CD4-positive, alpha-beta T cell treated with Interleukin-4 for 4 hours (primary cell): ENCODE measurements at places on chromosomes 7 and 10.

DNA sequence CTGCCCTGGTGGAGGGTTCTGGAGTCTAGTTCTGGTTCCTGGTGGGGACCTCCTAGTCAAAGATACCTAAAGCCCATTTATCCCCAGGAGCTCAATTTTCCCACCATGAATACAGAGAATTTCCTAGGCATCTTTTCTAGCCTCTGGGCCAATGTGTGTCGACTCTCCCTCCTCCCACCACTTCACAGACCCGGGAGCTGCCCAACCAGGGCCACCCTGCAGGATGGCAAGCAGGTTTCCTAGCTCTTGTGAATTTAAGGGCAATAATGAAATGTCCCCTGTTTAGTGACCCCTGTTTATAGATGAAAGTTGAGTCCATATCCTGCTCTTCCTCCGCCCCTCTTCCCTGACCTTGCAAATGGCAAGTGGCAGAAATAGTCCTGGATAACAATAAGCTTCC is 9.4 kb downstream of the DLX5 start:
- no peak for DNase-seq

DNA sequence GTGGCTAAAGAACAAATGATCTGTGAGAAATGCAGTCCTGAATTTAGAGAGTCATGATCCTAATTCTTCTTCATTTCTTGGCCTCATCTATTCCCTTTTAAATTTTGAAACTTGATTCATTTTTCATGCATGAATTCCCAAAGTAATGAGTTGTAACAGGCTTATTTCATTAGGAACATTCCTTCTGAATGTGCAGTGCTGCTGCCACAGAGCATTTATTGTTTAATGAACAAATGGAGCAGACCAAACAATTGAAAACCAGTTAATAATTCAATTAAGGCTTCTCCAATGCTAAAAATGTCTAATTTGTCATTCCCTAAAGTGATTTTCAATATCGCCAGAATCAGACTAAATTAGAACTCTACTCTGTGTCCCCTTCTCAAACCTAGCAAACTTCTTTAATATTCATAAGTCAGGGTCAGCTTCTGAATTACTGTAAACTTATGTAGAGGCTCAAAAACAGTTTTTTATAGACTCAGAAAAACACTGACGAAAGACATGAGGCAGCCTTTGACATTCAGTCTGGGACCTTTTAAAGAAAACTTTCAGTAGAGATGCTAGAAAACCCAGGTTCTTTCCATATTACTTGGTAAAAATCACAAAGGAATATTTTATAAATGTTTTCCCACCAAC is 14.5 kb downstream of the LSMEM1 start:
- DNase-seq, result no peak

GRCh38 chr10:43200538-43201390 is 62.5 kb downstream of the CSGALNACT2 start:
- no peak for DNase-seq

DNA sequence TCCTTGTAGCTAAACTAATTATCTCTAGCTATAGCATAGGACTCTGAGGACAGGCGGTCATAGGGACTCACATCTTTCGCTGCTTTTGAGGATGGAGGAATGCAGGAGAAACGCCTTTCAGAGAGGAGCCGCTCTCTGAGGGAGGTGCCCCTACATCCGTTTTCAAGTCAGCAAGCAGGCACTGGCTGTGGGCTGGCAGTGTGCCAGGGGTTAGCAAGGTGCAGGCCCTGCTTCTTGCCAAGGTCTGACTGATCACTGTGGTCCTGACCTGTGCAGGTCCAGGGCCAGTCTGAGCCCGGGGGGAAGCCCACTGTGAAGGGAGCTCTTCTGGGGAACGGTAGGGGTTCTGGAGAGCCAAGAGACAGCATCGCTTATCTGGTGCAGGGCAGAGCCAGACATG is 89.4 kb downstream of the SH3PXD2A start:
- DNase-seq, result peak; percentile 77

- DNase-seq, result no peak
Measured at GRCh38 chr10:119777686-119778085, 51.8 kb downstream of the INPP5F start.

GRCh38 chr7:16430133-16430532 is 8.8 kb upstream of the CRPPA start:
- DNase-seq, result no peak

GRCh38 chr7:119102291-119102690 is 877.8 kb downstream of the ANKRD7 start:
- DNase-seq, result no peak

DNA sequence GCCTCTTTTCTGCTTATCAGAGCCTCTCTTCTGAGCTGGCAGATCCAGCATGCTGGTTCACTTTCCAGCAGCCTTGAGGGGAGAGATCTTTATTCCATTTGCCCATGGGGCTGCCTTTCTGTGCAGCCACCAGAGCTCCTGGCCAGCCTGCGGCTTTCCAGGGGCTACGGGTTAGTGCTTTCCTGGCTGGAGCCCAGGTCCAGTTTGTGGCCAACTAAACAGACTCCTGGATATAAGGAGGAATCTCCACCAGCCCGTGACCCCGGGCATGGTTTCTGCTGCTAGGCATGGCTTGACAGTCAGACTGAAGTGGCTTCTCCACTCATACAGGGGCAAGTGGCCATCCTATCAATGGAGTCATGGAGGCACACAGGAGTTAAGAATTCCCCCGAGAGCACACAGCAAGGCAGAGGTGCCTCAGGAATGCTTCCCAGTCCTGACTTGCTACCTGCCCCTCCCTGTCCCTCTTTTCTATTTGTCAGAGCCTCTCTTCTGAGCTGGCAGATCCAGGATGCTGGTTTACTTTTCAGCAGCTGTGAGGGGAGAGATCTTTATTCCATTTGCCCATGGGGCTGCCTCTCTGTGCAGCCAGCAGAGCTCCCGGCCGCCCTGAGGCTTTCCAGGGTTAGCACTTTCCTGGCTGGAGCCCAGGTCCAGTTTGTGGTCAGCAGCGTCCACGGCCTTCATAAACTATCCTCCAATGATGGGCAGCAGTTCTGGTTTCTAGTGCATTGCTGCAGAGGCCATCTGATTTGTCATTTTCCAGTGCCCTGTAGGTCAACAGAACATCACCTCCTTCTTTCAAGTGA is 35.9 kb downstream of the TSPAN15 start:
- no peak for DNase-seq

DNA sequence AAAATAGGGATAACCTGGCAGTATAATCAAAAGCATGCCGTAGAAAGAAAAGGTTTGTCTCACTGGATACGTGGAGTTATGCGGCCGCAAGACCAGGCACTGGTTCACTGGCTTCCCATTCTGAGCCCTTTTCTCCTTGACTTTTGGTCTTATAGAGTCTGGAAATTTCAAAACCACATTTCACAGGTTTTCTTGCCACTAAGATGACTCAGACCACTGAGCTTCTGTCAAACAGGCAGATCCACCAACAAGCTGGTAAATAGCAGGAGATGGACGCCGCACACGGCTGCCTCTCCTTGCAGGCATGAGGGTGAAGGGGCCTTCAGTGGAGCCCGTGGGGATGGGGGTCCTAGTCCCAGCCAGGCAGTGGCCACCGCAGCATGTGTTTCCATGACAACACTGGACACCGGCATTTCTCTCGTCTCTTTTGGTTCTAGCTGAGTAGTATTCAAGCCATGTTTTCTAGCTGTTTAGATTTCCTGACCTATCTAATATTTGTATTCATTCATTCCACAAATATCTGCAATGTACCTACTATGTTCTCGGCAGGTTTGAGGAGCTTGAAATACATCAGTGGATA is 55.5 kb downstream of the KLF6 start:
- DNase-seq, result no peak

DNA sequence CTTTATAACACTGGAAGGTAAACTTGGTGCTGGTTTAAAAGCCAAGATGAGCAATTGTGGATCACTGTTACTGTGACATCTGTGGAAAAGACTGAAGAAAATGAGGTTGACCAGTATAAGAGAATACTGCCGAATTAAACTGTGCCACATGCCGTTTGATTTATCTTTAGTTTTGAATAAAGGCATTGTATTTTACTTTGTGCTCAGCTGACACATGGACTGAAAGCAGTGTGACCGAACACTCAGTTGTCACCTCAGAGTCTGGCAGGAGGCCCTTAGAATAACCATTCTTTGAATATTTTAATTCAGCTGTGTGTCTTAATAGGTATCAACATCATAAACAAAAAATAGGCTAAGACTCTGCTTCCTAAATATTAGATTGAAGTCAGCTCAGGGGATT is 133.7 kb upstream of the GJD4 start:
- DNase-seq, result no peak
